Panc1 (cell line): ENCODE measurements at places on chromosomes 1 and 21. TPM values are rescaled to one million over a fixed set of nuclear protein-coding genes. Genes with fewer than 3 reads are reported as not detected.

APCS gene
- total RNA-seq: 0.33 TPM

GRCh38 chr1:246709835-246710234 lies 14.4 kb upstream of the SCCPDH start:
- DNase-seq: no peak
- H3K4me3 ChIP-seq: no peak overlapping the region
- no peaks in the 10 kb centered on the region for H3K36me3 ChIP-seq
- no peaks in the 10 kb centered on the region for H3K27me3 ChIP-seq
- no peak overlapping the region for H3K27ac ChIP-seq

DNA sequence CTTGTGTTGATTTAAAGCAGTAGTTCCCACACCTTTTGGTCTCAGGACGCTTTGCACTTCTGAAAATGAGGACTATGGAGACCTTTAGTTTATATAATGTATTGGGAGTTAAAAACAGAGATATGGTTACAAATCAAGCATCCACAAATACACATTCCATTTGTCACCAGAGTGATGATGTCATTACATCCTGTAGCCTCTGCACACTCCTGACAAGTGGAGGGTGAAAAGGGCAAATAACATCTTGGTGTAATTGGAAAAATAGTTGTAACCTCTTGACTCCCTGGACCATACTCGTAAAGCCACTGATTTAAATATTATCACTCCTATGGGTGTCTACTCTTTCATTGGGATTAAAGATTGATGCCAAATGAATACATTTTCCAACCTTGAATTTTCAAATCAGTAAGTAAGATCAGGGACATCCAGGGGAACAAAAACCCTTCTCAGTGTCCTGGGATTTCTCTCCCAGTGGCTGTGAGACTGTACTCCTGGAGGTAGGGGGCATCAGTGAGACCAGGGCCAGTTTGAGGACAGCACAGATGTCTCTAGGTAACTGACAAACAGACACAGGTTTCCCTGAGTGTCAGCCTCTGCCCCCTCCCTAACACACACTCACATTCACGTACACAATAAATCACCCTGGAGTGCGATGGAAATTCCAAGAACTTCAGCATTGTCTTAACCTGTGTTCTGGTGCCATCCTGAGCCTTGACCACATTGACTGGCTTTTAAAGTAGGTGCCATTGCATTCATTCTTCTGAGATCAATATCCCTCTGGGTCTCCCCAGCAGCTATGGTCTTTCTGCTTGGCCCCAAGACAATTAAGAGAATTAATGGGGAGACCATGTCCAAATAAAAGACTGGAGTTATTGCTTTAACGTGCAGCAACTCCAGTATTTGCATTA lies 63.0 kb downstream of the NR5A2 start:
- H3K27me3 ChIP-seq: no peaks in the 10 kb centered on the region
- no peak overlapping the region for H3K27ac ChIP-seq
- H3K4me3 ChIP-seq: no peak overlapping the region
- no peaks in the 10 kb centered on the region for H3K4me1 ChIP-seq
- DNase-seq: no peak

DNA sequence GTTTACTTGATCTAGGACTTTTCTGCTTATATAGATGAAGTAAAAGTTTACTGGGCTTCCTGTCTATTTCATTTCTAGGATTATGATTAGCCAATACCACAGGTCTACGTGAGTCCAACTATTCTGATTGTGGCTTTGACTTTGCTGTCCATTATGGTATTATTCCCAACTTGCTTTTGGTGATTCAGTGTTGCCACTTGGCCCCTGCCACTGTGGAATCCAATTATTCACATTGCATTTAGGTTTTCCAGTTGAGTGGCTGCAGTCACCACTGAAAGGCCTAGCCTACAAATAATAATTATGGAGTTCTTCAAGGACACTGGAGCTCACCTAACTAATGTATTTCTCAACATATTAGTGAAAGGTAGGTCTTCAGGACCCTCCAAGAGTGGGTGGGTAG lies 574.3 kb upstream of the USP24 start:
- no peaks in the 10 kb centered on the region for H3K4me1 ChIP-seq
- H3K36me3 ChIP-seq: no peaks in the 10 kb centered on the region
- H3K27me3 ChIP-seq: no peaks in the 10 kb centered on the region
- no peak for DNase-seq
- no peak overlapping the region for H3K4me3 ChIP-seq
